ENCODE measurements at places on chromosomes 16 and 17.

- no peak for DNase-seq
Measured at GRCh38 chr17:66313995-66314659, 11.7 kb downstream of the PRKCA start.

DNA sequence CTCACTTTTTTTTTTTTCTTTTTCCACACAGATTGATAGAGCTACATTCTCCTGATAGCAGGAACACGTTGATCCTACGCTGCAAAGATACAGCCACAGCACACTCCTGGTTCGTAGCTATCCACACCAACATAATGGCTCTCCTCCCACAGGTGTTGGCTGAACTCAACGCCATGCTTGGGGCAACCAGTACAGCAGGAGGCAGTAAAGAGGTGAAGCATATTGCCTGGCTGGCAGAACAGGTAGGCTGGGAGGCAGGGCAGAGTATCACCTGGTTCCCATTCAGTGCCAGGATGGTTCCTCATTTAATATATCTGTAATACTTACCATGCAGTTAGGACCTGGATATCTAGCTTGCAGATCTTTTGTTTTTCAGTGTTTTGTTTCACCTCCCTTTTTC lies 51.1 kb upstream of the VPS4A start:
- no peak for DNase-seq

GRCh38 chr16:2532494-2533141 lies 1.4 kb upstream of the CEMP1 start:
- peak; percentile 39 for DNase-seq

GRCh38 chr16:67936124-67936879 lies at the start of gene PSMB10:
Gene PSMB10, minus strand, starts transcription at chr16:67936850. Its CDS starts 101 bp downstream, at chr16:67936749.
- peak; percentile 73 for DNase-seq

GRCh38 chr17:42872251-42872965 lies 21.4 kb downstream of the AOC3 start:
- peak; percentile 79 for DNase-seq

GRCh38 chr16:6195966-6196365 lies 1098.4 kb upstream of the EEF2KMT start:
- DNase-seq: no peak

DNA sequence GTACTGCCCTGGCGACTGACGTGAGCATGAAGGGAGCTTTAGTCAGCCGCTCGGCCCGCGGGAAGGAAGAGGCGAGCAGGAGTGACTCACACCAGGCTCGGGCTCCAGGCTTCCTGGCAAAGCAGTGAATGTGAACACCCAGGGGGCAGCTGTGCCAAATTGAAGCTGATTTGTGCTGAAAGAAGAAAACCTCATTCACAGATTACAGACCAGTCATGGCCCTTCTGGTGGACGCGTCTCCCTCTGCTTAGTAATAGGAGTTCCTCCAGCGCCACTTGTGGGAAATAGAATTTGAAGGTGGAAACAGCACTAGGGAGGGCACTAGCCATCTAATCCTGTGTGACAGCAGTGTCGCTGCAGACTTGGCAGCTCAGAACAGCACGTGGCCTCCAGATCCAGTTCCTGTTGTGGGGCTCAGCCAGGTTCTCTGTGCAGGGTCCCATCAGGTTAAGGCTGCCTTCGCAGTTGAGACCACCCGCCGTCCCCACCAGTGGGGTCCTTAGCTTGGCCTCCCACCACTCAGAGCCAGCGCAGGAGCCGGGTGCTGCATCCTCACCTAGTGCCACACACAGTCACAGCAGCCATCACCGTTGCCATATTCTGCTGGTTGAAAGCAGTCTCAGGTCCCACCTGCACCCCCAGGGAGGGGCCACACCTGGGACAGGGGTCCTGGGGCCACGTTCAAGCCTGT lies 164.5 kb upstream of the CHMP6 start:
- DNase-seq: peak; percentile 99

DNA sequence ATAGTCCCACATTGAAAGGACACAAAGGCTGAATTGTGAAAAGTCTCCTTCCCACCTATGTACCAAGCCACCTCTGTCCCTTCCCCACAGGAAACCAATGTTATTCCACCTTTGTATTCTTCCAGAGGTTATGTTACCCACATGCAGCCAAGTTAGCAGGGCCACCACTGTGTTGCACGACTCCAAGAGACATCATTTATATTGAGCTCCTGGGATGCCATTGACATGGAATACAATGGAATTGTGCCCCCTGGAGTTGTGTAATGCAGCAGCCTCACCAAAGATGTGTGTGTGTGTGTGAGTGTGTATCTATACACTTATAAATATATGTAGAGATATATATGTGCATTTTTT lies 21.6 kb upstream of the MSI2 start:
- DNase-seq: no peak

DNA sequence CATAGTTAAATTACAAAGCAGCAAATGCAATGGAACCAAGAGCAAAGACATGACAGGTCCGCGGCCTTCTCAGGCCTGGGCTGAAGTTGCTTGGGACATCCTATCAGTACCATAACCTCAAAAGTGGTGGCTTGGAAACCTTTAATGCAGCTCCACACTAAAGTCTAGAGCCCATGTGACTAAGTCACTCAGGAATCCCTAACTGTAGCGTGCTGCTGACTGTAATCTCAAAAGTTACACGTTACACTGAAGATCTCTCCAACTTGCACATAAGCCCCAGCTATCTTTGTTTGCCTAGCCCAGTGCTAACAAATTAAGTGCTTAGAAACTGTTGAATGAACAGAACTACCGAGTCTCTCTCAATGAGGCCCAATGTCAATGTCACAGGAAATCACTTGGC lies 27.8 kb downstream of the NUP88 start:
- no peak for DNase-seq

DNA sequence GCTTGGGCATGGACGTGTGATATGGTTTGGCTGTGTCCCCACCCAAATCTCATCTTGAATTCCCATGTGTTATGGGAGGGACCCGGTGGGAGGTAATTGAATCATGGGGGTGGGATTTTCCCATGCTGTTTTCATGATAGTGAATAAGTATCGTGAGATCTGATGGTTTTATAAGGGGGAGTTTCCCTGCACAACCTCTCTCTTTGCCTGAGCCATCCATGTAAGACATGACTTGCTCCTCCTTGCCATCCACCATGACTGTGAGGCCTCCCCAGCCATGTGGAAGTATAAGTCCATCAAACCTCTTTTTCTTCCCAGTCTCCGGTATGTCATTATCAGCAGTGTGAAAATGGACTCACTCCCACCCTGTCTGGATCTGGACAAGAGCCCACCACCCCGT lies 393.4 kb downstream of the SEC14L1 start:
- DNase-seq: no peak

- no peak for DNase-seq
Measured at GRCh38 chr17:67412941-67413340, 35.9 kb downstream of the PITPNC1 start.

DNA sequence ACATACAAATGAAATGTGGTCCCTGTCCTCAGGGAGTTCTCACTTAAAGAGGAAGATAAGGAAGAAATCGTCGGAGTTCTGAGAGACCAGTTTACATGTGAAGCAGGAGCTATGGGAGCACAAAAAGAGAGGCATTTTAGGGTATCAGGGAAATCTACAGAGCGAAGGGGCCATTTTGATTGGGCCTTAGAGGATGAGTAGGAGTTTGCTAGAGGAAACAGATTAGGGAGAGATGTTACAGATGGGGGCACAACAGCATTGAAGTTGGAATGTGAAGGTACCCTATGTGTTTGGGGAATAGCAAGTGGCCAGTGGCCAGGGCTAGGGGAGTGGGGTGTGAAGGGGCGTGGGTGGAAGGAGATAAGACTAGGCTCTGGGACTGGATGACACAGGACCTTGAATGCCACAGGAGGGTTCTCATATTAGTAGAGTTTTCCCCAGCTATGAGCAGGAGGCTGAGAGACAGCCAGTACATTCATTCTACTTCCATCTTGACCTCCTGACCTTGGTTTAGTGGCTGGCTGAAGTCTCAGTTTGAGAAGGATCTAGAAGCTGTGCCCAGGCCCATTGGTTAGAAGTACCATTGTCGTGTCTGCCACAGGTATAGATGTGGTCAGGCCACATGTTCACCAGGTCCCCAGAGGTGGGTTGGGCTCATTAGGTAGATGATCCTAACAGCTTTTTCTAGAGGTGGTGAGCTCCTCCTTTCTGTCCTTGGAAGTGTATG lies 34.8 kb downstream of the CPNE2 start:
- no peak for DNase-seq

DNA sequence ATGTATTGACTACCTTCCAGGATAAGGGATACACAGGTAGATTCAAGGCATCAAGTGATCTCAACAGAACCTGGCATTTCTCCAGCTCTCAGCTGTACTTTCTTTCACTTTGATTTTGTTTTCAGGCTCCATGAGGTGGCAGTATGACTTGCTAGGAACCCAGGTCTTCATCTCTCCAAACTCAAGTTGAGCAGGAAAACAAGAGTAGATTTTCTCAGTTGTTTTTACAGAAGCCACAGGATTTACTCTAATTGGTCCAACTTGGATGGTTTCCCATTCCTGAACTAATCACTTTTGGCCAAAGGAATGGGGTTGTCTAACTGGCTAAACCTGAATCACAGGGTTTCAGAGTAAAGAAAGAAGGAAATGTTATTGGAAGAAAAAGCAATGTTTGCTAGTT lies 146.6 kb downstream of the TRIM37 start:
- DNase-seq: peak; percentile 62

- no peak for DNase-seq
Measured at GRCh38 chr16:81455720-81456494, 11.3 kb downstream of the CMIP start.

DNA sequence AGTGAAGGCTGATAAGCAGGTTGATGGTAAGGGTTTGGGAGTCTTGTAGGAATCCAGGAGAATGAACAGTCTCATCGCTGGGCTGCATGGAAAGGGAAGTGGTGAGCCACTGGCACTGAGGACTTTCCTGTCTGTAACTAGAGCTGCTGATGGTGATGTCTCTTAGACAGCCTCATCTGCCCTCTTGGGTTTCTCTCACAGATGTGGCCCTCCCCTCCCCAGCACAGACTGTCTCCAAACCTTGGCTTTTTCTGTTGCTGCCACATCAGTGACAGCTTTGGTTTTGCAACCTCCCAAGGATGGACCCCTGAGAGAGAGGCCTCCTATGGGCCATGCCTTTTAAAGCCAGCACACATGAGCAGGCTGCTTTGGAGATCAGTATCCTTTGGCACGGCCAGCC lies 16.9 kb downstream of the PLCG2 start:
- DNase-seq: no peak

DNA sequence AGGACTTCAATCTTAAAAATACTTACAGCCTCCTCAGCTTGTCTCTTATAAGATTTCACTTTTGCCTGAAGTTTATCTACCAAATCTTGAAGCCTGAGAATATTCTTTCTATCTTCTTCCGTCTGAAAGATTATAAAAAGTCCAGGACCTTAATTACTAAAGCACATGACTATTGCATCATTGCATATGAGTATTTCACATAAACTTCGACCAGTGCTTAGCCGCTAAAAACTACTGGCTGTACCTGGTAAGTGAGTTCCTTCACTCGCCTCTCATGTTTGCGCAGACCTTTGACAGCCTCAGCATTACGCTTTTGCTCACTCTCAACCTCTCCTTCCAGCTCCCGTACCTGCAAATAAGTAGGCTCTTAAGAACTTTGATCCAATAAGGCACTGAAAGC lies 4.7 kb upstream of the MYH1 start:
- DNase-seq: no peak

DNA sequence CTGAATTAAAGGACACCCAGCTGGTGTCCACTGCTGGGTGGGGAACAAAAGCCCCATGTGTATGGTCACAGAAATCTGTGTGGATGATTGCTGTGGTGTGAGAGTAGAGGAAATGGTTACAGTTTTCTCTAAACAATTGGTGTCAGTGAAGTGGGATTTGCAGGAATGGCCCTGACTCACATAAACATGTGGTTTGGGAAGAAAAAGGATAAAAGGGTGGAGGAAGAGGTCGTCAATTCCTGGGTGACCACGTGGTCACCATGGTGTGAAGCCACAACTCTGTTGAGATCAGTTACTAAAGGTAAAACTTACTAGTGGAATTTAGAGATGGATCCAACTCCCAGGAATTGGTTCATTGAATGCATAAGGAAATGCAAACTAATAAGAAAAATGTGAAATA lies 3.6 kb upstream of the TUBG2 start:
- DNase-seq: peak; percentile 74

DNA sequence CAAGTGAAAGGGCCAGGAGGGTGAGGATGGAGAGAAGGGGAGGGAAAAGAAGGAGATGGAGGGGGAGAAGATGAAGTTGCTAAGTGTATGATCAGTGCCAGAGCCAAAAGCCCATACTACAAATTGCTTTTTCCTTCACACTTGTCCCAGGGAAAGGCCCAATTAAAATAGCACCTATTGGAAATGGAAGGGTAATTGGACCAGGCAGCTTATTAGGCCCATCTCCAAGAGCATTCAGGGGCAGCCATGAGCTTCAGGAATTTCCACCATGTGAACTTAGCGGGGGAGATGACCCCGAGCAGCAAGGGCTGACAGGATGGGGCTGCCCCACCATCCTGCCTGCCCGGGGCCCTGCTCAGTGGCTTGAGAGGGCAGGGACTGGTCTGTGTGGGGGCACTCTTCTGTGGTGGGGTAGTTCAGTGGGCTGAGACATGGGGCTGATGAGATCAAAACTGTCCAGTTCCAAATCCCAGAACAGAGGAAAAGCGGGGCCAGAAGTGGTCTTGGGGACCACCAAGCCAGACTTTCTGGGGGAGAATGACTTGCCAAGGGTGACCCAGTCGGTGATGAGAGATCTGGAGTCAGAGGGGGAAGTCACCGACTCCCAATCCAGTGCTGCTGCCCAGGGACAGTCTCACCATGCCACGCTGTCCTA lies 27.5 kb downstream of the GOSR2 start:
- no peak for DNase-seq

DNA sequence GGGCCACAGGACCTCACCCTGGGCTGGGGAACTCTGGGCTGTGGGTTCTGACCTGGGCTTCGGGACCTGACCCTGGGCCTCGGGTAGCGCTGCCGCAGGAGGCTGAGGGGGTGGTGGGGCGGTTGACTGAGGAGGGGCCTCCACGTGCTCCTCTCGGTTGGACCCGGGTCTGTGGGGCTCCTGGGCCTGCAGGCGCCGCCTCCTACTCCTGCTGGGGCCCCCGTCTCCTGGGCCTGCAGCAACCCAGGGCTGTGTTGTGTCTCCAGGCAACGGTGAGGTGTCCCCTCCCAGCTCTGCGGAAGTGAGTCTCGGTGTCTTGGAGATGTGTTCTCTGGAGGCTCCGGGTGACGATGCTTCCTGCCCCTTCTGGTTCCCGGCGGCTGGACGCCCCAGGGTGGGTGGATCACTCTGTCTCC lies 41.5 kb upstream of the GNG13 start:
- DNase-seq: peak; percentile 7

DNA sequence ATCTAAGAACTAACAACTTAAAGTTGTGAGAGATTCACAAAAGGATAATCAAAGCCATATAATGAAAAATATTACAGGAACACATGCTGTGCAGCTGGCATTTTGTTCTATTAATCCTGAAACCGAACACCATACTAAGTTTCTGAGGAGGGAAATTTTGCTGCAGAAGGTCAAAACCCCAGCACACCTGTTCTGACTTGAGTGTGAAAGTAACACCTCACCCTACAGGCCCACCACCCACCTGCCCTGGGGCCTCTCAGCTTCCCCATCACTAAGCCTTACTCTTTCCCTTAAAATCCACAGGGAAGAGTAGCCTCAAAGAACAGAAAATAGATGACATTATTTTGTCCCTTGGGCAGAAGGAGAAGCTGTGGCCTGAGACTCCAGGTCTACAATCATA lies 44.8 kb downstream of the STAT5A start:
- no peak for DNase-seq

Data from fibroblast of lung (primary cell).